ENCODE measurements at places on chromosomes 7 and 10.

- no peak for DNase-seq
Measured at GRCh38 chr10:5561704-5562645, 37.2 kb downstream of the CALML3 start.

DNA sequence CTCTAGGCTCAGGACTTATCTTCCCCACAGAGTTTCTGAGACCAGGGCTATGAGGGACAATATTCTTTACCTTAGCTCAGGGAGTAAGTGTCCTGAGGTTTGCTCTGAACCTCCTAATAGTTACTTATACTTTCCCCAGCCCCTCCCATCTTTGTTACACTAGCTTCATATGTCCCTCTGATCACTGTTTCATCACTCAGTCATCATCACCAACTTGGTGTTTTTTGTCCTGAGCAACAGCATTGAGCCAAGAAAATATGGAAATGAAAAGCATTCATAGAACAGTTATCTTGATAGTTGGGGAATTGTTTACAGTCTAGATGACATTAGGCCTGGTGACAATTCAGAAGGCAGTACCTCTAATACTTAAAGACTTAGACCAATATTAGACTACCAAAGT, at the start of gene PRSS37:
PRSS37 (minus strand) TSS at position 101 of the 400 bp plus-strand sequence. CDS start 436 bp downstream, outside the sequence.
- DNase-seq, result no peak

GRCh38 chr10:62637249-62638061, 167.1 kb upstream of the ADO start:
- DNase-seq, result peak; percentile 32

- no peak for DNase-seq
Measured at GRCh38 chr7:134850066-134850465, 70.6 kb downstream of the CALD1 start.

DNA sequence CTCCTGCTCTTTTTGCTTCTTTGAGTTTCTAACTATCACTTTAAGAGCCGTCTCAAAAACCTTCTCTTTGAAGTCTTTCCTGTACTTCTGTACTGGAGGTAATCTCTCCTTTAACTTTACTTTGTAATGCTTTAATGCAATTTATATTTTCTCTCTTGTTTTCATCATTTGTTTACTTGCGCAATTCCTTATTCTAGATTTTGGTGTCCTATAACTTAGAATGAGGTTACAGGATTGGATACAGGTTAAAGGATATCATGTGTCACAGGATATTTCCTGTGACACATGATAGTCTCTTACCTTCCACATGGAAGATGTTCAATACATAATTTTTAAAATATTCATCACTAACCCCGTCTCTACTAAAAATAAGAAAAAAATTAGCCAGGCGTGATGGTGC, 42.4 kb upstream of the CPN1 start:
- no peak for DNase-seq

GRCh38 chr7:149773446-149774236, at the start of gene ZNF467:
Gene ZNF467 (minus strand): TSS chr7:149773588. CDS start chr7:149771032, 2,556 bp downstream.
- no peak for DNase-seq

GRCh38 chr7:150311711-150312110, 11.4 kb upstream of the LRRC61 start:
- peak; percentile 43 for DNase-seq

DNA sequence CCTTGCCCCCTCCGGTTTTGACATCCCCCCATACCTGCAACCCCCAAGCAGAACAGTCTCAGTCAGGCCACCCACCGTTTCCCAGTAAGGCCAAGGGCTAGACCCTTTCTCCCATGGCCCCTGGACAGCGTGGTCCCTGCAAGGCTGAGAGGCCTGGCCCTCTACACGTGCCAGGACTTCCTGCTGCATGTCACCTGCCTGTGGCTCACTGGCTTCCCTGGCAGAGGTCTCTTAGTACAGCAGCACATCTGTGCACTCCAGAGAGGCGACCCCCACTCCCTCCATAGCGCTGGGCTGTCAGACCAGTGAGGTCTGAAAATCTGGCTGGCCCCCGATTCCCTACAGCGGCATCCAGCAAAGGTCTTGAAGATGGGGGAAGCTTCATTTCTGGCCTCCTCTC, 26.4 kb upstream of the JAKMIP3 start:
- DNase-seq, result no peak

- DNase-seq, result no peak
Measured at GRCh38 chr7:141415999-141416398, 135.2 kb upstream of the AGK start.

- no peak for DNase-seq
Measured at GRCh38 chr10:85148693-85149640, 820.6 kb downstream of the CCSER2 start.

DNA sequence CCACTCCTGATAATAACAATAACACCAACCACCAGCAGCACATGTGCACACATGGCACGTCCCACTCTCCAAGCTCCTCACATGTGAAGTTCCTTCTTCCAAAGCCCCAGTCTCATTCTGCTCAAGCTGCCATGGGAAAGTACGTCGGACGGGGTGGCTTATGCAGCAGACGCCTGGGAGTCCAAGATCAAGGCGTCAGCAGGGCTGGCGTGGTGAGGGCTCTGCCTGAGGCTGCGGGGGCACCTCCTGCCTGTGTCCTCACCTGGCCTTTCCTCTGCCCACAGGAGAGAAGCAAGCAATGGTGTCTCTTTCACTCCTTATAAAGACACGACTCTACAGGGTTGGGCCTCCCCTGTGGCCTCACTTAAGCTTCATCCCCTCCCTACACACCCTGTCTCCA, 68.8 kb upstream of the INSIG1 start:
- DNase-seq, result no peak

- no peak for DNase-seq
Measured at GRCh38 chr10:3336673-3337293, 164.2 kb upstream of the PITRM1 start.

- no peak for DNase-seq
Measured at GRCh38 chr7:21044913-21045568, 258.4 kb upstream of the SP8 start.

DNA sequence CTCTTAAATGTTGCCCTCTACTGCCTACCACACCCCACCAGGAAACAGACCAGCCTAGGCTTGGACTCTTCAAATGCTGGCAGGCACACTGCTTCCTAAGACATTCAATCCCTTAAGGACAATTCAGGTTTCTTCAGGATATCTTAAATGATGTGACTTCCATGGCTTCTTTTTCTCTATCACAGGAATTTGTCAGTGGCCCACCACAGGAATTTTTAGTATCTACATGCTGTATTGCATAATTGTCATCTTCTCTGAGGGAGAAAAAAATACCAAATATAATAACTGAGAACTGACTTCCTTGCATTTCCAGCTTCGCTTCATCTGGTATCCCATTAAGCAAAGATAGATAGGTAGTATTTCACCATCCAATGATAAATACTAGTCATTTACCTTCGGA, 129.3 kb downstream of the WNT2 start:
- DNase-seq, result no peak

- DNase-seq, result no peak
Measured at GRCh38 chr7:42699380-42700178, 212.3 kb downstream of the C7orf25 start.

- DNase-seq, result peak; percentile 66
Measured at GRCh38 chr10:13776861-13777311, 190.1 kb downstream of the PRPF18 start.

- DNase-seq, result no peak
Measured at GRCh38 chr10:123148414-123149161, 652 bp downstream of the HMX2 start.

- no peak for DNase-seq
Measured at GRCh38 chr10:114665406-114665805, 7.3 kb upstream of the ABLIM1 start.

DNA sequence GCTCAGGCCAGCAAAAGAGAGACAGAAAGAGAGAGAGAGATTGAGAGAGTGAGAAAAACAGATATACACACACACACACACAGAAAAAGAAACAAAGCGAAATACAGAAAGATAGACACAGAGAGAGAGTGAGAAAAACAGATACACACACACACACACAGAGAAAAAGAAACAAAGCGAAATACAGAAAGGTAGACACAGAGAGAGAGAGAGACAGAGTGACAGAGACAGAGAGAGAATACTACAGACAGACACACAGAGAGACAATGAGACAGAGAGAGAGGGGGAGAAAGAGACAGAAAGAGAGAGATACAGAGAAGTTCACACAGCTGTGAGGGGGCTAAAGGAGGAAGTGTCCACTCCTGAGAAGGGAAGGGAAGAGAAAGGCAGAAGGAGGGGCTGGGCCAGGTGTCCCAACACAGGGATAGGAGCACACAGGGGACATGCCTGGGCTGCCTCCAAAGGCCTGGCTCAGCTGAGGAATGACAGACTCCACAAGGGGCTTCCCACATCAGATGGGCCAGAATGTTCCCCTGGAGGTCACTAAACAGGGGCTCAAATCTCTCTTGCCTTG, 4.3 kb downstream of the GCK start:
- no peak for DNase-seq

DNA sequence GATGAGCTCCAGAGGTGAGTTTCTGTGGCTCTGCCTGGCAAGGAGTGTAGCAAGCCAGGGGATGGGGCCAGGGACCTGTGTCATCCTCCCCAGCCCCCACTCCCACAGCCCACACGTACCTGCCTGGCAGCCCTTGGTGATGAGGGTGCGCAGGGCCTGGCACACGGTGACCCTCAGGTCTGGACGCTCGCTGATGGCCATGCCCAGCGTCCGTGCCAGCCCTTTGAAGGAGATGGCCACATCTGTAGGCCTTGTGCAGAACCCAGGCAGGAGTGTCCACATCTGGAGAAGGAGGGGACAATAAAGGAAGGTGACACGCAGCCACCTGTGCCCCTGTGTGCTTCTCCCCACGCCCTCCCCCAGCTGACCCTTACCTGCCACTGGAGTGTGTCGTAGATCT, 27.7 kb downstream of the RRP12 start:
- no peak for DNase-seq

DNA sequence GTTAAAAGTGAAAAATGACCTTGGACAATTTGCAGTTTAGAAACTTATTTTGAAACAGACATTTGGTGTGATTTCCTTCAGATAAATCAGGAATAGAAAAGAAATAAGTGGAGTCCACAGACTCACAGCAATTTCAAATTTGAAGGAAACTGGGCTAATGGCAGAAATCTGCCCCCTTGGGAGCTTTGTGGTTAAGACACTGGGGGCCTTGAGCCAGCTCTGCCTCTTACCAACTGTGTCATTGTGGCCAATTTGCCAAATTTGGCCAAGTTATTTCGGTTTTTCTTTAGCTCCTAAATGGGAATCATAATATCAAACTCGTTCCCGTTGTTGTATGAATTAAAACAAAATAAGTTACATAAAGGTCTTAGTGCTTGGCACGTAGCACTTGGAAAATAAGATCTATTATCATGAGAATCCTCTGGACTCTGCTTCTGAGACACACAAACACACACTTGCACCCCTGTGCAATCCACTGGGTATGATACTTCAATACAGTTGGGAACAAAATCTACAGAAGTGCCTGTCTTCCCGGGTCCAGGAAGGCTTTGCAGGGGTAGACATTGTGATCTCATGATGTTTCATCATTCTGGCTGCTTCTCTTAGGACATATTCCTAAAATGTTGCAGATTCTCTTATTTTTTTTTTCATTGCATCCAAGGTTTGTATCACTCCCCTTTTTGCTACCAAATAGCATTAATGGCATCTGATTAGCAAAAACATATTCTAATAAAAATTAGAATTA, 4.9 kb downstream of the ARMC3 start:
- no peak for DNase-seq

GRCh38 chr10:78581133-78581694, 487.6 kb upstream of the ZMIZ1 start:
- no peak for DNase-seq

DNA sequence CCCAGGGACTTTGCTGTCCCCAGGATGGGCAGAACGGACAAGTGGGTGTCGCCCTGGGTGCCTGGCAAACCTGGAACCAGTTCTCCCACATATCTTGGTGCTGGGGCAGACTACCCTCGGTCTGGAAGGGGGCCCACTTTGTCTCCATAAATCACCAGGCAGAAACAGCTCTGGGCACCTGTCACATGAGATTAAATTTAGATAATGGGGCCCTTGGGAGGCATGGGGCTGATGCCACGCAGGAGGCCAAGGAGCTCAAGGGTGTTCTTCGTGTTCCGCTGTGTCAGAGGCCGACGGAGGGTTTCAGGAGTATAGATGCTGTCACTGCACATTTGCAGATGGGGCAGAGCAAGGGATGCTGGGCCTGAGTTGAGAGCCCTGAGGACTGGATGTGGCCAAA, 72.7 kb downstream of the TMEM130 start:
- no peak for DNase-seq

DNA sequence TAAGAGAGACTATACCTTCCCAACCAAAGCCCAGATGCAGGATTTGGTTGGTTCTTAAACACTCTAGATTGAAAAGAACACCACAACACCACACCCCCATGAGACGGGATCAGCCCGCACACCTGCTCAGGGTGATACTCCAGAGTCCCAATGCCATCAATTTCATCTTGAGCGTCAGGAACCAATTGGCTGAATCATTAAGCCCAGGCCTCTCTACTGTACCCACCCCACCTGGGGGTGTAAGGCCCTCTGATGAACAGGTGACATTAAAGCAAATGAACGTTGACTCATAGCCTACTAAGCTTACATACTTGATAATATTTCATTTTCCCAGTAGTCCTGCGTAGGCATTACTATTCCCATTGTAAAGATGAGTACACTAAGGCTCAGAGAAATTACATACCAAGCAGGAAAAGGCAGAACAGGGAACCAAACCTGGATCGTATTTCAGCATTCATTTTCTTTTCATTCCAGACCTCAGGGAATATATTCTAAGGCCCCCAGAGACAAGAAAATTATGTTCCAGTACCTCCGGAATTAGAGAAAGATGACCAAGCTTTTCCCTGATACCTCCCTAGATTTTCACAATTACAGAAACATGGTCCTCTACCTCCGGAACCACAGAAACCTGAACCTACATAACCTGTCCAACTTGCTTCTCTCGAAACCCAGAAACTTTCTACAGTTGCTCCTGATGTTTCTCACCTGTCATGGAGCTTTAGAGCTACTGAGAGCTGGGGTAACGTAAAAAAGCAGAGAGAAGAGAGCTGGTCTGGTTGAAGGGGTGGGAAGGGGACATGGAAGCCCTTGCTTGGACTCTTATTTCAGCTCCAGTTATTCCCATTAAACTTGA, 43.1 kb upstream of the KDM7A start:
- DNase-seq, result no peak

DNA sequence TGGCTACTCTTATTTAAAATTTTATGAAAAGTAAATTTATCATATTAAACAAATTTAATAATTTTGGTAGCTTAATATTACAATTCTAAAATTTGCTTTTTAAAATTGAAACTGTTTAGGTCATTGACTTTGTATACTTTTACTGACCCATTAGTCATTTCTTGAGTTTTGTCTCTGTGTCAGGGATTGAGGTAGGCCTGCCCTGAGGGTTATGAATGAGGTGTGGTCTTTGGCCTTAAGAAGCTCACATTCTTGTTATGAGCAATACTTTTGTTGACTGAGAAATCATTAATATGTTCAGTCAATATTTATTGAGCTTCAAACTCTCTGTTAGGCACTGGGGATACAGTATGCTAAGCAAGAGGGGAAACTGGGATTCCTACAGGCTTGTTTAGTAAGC, 47.0 kb upstream of the RPA3 start:
- DNase-seq, result no peak

GRCh38 chr10:110002801-110003523, 4.8 kb upstream of the ADD3 start:
- no peak for DNase-seq

- DNase-seq, result no peak
Measured at GRCh38 chr10:77149706-77150105, 487.9 kb downstream of the KCNMA1 start.

- DNase-seq, result peak; percentile 94
Measured at GRCh38 chr7:94055963-94056362, 51.8 kb upstream of the BET1 start.

GRCh38 chr7:26265499-26266075, 26.1 kb upstream of the SNX10 start:
- peak; percentile 45 for DNase-seq

GRCh38 chr10:17122052-17122451, 7.6 kb downstream of the CUBN start:
- peak; percentile 67 for DNase-seq

Measured in RCC 7860 (cell line).